ENCODE measurements at places on chromosomes 16 and 17. TPM values are rescaled to one million over a fixed set of nuclear protein-coding genes. Genes with fewer than 3 reads are reported as not detected.
A peak's percentile ranks its signal among the peaks of the same experiment; 100 is the strongest.

SLC16A6 gene
- total RNA-seq = 2.7 TPM

KCNG4 gene
- not detected for total RNA-seq

C17orf78 gene
- not detected for total RNA-seq

TBX2 gene
- not detected for total RNA-seq

DNA sequence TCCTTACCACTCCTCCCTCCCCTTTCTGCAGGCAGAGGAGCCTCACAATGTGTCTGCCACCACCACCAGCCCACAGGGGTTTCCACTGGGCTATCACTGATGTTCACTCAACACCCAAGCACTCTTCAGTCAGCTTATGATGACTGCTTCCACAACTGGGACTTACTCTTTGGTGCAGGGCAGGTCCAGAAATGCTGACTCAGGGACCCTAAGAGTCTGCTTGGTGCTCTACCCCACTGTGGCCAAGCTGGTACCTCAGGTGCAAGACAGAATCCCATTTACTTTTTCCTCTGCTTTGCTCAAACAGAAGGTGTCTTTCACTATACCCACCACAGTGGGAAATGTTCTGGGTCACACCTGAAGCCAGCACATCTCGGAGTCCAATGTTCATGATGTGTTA is 40.1 kb downstream of the ZNF267 start:
- DNase-seq = peak; percentile 45

GRCh38 chr16:24748242-24748641 is 18.8 kb downstream of the TNRC6A start:
- DNase-seq = no peak

- DNase-seq = no peak
Measured at GRCh38 chr17:44122816-44123355, 555 bp downstream of the HDAC5 start.

GRCh38 chr16:82070656-82071369 is 35.8 kb downstream of the HSD17B2 start:
- no peak for DNase-seq

DNA sequence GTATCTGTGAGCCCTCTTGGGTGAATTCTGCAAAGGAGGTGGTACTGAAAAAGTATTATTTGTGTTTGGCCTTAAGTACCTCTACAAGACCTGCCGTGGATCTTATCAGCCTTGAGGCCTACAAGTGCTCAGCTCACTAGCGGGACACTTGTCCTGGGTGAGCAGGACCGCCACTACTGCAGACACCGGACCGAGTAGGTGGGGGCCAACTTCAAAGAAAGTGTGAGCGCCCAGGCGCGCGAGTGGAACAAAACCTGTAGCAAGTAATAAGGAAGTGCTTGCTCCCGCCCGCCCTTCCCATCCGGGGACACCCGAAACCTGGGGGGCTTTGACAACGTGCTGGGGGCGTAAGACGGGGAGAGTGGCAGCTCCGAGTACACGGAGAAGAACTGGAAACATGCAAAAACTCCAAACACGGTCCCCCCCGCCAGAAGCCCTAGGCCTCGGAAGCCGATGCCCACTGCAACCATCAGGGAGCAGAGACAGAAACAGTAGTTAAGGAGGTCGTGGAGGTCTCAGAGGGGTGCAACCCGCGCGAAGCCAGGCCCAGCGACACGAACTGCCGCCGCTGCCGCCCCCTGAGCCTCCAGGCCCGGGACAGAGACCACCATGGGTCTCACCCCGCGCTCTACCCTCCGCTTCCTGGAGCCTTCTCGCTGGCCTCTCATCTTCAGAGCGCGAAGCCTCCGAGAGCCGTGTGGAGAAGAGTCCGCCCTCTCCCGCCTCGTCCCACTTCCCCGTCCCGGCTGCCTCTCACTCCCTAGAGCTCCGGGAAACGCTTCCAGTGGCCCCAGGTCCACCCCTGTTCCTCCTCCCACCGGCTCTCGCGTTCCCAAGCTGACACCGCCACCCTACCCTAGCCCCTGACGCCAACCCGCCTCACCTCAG is 537 bp downstream of the CNOT1 start:
- peak; percentile 88 for DNase-seq

GRCh38 chr17:30788918-30789317 is 35.6 kb downstream of the CRLF3 start:
- DNase-seq = no peak

GRCh38 chr16:1899641-1900451 is 18.4 kb downstream of the HS3ST6 start:
- DNase-seq = no peak

GRCh38 chr16:84500531-84500930 is 3.9 kb downstream of the MEAK7 start:
- DNase-seq = no peak

DNA sequence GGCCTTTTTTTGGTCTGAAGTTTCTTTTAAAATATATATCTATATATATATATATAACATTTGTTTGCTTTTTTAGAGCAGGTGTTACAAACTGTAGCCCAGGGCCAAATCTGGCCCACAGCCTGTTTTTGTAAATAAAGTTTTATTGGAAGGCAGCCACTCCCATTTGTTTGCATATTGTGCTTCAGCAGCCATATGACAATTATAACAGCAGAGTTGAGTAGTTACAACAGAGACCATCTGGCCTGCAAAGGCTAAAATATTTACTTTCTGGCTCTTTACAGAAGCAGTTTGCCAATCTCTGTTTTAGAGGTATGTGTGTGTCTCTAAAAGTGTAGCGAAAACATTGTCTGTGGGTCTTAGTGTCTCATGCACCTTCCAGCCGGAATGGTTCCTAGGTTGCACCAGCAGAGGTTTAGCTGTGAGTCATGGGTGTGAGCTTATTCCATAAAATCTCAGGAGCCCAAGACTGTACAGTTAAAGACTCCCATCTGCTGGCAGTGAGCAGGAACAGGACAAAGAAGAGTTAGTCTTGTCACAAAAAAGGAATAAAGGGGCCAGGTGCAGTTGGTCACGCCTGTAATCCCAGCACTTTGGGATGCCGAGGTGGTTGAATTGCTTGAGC is 23.8 kb downstream of the LCMT1 start:
- no peak for DNase-seq

GRCh38 chr17:20184181-20184580 is 175.0 kb downstream of the SPECC1 start:
- DNase-seq = no peak

DNA sequence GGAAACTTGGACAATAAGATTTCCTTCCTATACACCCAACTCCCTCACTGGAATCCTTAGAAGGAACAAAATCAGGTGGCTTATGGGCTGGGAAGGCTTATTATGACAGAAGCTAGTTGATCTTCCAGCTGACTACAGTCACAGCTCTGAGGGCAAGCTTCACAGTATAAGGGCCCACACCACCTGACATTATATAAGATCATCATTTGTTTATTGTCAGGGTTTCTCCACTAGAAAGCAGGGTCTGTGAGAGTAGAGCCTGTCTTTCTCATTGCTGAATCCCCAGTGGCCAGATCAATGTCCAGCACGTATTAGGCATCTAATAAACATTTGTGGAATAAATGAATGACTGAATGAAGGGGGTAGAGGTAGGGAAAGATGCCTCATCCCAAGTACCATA is 57.8 kb upstream of the PHOSPHO1 start:
- DNase-seq = no peak

DNA sequence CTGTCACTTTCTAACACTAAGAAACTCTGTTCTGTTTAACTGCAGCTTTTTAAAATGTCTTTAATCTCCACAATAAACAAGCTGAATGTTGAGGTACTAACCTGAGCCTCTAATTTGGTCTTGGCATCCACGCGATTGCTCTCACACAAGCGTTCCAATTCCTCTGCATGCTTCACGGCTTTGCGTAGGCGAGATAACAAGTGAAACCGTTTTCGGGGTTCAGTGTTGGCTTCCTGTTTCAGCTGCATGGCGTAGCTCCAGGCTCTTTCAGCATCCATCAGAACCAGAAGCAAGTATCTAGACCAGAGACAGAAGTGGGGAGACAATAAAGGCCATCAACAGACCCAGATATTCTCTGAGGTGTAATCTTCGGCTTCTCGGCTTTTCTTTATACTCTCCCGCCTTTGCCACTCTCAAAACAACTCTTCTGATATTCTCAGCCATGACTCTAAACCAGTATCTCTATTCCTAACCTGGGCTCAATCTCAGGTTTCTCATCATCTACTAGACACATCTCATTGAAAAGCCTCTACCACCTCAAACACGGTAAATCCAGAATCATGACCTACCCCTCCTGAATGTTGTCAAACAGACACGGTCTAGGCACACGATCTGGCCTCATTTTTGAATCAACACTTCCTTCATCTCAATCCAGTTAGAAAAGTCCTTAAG is 8.3 kb downstream of the SRP68 start:
- DNase-seq = peak; percentile 80

GRCh38 chr17:7144213-7144612 is 29.6 kb upstream of the ASGR2 start:
- no peak for DNase-seq

GRCh38 chr16:85941863-85942644 is 43.1 kb downstream of the IRF8 start:
- no peak for DNase-seq

DNA sequence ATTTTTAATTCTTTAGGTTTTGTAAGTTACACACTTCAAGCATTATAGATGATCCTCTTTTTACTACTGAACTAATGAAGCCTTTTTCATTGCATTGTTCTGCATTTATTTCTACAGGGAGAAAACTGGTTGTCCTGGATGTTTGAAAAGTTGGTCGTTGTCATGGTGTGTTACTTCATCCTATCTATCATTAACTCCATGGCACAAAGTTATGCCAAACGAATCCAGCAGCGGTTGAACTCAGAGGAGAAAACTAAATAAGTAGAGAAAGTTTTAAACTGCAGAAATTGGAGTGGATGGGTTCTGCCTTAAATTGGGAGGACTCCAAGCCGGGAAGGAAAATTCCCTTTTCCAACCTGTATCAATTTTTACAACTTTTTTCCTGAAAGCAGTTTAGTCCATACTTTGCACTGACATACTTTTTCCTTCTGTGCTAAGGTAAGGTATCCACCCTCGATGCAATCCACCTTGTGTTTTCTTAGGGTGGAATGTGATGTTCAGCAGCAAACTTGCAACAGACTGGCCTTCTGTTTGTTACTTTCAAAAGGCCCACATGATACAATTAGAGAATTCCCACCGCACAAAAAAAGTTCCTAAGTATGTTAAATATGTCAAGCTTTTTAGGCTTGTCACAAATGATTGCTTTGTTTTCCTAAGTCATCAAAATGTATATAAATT is 53.0 kb downstream of the TUBD1 start:
- DNase-seq = peak; percentile 76

- DNase-seq = no peak
Measured at GRCh38 chr16:1707193-1707790, 1.3 kb downstream of the MAPK8IP3 start.

DNA sequence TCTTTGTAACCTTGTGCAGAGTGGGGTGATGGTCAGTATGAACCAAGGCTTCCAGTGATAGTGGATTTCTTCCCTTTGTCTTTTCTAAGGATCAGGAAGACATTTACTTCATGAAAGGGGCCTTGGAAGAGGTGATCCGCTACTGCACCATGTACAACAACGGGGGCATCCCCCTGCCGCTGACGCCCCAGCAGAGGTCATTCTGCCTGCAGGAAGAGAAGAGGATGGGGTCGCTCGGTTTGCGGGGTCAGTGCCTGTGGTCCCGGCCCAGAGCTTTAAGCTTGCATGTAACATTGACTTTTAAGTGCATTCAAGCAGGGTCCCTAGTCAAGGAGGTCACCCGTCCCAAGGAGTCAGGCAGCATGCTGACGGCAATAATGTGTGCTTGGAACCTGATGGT is 56.0 kb downstream of the MEAK7 start:
- DNase-seq = no peak

DNA sequence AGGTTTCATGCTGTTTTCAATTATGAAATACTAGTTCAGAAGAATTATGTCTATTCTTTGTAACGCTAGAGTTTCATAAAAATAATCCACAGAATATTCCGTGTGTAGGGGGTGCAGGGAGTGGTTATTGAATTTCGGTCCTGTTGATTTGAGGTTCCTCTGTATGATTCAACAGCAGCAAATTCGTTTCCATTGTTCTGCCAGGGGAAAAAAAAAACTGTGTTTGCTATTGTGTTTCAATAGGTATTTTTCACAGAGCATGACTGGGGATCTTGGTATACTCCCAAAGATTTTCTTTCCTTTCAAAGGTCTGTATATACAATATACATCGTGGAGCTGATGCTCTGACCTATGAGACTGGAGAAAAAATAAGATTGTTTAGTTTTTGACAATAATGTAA is 15.8 kb downstream of the SHISA9 start:
- DNase-seq = no peak

DNA sequence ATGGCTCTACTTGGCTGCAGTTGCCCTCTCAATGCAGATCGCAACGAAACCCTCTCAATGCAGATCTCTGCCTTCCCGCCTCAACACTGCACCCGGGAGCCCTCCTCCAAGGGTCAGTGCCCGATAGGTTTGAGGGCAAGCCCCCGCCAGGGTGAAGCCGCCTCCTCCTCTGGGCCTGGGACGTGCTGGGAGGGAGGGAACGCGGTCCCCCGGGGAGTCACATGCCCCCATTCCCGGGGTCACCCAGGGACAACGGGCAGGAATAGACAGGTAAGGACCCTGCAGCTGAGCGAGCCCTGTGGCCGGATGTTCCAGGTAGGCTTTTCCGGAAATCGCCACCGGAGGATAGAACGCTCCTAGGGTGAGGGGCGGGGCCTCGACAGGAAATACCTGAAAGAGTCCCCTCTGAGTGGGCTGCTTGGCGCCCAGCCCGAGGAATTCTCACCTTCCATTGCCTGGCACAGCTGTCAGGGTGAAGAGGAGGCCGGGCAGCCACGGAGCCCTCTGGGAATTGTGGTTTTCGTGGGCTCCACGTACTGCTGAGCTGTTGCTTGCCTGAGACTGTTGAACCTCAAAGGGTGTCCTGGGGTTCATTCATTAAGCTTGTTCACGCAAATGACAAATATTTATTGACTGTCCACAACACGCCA is 12.8 kb downstream of the ZNF174 start:
- no peak for DNase-seq
